Suppressor macrophage treated with lipopolysaccharide for 1 hour (primary cell): ENCODE measurements at places on chromosomes 6 and 20.
A peak's percentile ranks its signal among the peaks of the same experiment; 100 is the strongest.

DNA sequence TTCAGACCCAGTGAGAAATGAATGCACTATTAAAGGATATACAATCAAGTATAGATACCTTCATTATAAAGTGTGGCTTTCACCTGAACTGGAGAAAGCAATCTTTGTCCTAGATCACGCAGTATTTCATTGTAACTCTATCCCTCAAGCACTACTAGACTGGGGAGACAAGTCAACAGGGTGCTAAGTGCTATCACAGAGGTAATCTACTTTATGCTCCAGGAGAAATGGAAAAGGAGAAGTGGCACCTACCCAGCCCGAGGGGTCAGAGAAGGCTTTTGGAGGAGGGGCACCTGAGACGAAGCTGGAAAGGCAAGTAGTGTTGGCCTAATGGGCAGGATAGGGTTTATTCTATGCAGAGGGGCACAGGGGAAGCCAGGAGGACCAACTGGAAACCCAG is 17.1 kb downstream of the ZHX3 start:
- no peak for DNase-seq

- DNase-seq: peak; percentile 20
Observed at GRCh38 chr20:37903317-37904007, 535 bp downstream of the VSTM2L start.

DNA sequence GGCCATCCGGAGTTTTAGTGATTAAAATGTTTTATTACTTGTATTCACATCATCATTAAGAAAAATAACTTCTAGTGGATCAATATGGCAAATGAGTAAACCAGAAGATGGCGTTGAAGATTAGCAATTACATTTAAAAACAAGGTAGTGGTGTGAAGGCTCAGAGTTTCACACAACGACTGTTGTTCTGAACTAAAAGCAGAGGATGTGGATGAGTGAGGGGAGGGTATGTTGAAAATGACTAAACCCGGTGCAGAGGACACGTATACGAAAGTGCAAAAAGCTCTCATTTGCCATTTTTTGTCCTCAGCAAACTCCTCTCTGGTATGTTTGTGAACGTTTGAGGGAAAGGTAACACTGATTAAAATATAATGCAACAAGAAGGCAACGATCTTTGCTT is 1.9 kb upstream of the IRF4 start:
- no peak for DNase-seq

DNA sequence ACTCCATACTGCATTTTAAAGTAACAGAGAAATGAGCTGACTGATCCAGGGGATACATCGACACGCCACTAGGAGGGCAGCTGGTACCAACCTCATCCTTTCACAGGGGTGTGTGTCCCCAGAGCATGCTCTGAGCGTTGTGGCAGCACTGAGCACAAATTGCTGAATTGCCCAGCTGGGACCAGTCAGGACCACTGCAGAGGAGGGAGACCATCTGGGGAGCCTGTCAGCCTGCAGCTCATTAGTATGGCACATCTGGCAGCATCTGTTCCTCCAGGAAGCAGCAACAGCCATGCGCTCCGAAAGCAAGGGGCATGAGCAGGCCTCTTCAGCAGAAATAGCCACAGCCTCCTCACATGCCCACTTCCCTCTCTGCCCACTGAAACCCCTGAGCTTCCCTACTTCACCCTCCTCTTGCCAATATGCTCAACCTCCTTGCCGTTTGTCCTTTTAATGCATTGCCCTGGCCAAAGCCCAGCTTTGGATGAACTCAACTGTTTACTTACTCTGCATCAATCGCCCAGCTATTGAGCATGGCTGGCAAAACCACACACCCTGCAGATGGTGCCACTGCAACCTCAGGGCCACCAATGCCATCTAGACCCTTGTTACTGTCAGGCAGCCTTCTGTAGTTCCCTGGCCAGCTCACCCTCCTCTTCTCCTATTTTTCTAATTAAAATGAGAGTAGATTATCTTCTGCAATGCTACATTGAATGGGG is 77.6 kb upstream of the NEDD9 start:
- DNase-seq: peak; percentile 28

- DNase-seq: no peak
Observed at GRCh38 chr6:67165606-67166005, 1458.6 kb upstream of the EYS start.

DNA sequence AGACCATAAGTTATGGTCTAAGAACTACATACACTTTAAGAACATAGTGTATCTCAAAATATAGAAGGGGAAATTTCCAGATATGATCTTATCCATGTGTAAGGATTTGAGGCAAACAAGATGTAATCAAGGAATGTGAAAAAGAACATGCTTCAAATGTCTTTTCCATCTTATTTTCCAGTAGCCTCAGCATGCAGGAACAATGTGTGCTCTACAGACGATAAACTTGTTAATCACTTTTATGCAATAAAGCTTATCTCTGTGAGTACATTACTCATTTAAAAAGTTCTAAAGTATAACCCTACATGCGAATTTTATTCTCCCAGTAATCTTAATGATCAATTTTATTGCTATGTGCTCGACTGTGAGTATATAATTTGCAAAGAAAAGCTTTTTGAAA is 185.2 kb downstream of the ALDH8A1 start:
- no peak for DNase-seq

GRCh38 chr6:13140980-13141379 is 187.4 kb downstream of the TBC1D7 start:
- no peak for DNase-seq

- DNase-seq: peak; percentile 60
Observed at GRCh38 chr20:13858439-13858838, 73.6 kb downstream of the NDUFAF5 start.

GRCh38 chr6:29946223-29947076 is 4.1 kb downstream of the HLA-A start:
- DNase-seq: no peak

DNA sequence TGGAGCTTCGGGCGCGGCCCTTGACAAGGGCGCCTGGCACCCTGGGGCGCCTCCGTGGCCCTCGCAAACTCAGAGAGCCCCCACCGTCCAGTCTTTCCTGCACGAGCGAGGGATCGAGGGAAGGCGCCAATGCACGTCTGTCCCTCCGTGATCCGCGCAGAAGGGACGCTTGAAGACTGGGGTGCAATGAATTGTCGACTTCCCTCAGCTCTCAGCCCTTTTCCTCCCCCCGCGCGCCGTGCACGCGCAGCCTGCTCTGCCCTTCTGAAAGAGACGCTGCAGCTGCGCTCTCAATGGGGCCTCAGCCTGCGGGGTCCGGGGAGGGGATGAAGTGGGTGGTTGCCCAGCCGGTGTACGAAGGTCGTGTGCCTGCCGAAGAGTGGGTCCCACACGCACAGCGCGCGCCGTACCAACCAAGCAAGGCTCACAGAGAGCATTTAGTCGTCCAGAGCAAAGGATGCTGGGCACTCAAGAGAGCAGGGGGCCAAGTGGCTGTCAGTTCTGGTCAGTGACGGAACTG is 5.5 kb upstream of the SOX4 start:
- DNase-seq: peak; percentile 48

DNA sequence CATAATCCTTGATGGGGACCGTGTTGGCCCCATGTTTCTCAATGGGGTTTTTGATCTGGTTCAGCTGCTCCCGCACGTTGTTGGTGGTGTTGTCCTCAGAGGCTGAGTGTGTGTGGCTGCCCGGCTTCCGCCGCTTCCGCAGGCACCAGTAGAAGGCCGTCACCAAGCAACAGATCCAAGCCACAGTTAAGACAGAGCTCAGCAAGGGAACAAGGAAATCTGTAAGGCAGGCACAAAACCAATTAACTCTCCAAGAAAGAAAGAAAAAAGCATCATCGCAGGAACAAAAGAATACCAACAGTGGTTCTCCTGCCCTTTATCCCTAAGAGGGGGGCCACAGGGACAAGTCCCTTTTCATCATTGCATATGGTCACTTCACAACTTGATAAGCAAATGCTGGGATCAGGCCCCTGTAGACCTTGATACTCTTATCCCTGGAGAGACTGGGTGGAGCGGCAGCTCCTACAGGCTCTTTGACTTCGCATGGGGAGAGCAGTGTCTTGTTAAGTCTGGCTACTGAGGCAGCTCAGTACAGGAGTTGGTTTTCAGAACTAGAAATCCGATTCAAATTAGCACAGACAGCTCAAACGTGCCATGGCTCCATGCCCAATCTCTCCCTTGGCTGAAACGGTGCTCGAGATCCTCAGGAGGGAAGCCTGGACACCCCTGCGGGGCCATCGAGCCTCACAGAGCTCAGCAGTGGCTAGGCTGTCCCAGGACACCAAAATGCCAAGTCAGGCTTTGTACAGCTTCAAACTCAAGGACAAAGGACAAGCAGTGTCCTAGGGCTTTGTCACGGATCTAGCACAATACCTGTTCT is 33.9 kb downstream of the JAG1 start:
- DNase-seq: no peak

DNA sequence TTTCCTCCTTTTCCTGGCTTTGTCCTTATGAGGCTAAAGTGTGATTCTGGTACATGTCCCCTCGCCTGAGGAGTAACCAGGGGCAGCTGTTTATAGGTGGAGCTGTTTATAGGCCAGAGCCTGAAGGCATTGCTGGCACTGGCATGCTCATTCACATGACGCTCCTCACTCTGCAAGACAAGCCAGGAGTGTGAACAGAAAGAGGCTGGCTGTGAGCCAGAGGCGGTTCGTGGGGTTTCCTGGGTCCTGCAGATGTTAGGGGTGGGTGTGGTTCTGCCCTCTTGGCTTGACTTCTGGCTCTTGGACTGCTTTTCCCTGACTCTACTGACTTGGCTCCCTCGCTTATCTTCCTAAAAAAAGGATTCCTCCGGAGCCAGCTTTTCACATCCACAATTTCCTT is 12.8 kb upstream of the MDFI start:
- no peak for DNase-seq

- no peak for DNase-seq
Observed at GRCh38 chr6:105384004-105384403, 18.9 kb downstream of the PREP start.

DNA sequence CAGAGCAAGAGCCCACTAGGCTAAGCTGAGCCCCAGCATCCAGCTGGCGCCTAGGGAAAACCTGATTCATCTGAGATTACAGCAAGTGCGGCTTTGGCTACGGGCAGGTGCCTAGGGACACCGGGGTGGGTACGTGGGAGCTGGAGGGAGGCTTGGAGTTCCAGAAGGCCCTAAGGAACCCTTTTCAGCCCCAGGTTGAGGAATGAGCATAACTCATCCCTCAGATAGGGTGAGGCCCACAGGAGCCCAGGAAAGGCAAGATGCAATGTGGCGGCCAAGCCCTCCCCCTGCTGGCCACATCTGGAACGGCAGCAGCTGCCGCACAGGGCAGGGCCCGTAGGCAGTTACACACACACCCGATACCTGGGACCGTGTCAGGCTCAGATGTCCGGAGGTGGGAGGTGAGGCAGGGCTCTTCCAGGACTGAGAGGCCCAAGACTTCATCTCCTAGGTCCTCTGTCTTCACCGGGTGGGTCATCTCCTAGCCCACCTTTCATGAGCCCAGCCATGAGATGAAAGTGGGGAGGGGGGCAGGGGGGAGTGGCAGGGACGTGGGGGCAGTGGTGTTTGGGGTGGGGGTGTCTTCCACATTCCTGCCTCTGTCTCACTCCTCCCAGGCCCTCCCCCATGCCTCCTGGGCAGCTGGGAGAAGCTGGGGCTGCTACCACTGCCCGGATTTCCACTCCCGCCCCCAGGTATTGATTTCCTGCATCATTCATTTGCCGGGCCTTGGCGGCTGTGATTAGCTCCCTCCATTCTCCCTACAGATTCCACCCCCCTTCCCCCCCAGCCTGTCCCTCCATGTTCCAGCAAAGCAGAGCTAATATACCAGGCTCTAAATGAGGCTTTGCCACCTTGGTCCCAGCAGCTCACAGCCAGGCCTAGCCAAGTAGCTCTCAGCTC is 5.5 kb downstream of the MDGA1 start:
- peak; percentile 68 for DNase-seq

- peak; percentile 37 for DNase-seq
Observed at GRCh38 chr20:62482146-62482809, 6.5 kb upstream of the GATA5 start.

DNA sequence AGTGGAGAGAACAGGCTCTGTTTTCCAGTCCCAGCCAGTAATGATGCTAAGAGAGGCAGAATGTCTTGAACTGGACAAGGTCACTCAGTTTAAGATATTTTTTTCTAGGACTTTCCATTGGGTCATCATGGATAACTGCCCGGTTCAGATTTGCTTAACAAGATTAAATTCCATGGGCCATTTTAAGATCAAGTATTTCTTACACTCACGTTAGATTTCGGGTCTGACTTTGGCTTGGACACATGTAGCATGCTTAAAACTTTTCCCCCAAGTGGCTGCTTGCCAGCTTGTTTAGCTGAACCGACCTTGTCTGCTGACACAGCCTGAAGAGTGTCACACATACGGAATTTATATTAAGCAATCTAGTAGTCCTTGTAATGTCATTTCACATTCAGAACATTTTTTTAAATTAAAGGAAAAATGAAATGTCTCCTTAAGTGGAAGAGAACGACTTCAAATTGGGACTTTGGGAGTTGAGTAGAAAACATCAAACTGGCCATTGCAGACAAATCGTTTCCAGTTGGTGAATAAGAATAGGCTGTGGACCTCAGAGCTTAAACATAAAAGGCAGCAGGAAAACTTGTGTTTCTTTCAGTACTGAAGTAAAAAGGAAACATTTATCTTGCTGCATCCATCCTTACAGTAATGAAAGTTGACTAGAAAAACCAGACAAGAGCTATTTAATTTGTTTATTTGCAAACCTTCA is 29.0 kb downstream of the ARMC2 start:
- DNase-seq: peak; percentile 49

DNA sequence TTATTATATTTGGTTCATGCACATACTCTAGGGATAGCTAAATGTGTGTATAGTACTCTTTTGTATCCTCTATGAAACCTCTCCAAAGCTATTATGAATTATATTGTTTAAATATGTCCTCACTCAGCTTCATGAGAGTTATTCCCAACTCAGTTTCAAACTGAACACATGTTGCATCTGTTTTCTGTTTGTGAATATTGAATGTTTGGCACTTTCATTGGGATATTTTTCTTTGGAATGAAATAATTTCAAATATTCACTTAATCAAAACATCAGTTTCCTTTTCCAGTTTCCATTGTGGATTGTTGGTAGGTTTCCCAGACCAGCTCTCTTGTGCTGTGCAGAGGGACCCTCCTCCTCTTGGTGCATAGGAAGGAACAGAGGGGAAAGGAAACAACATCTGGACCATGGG is 46.6 kb downstream of the HDAC2 start:
- DNase-seq: no peak

- peak; percentile 29 for DNase-seq
Observed at GRCh38 chr6:11806561-11807317, 28.1 kb upstream of the ADTRP start.

GRCh38 chr20:3082955-3083952 is 1.3 kb downstream of the AVP start:
- DNase-seq: no peak

DNA sequence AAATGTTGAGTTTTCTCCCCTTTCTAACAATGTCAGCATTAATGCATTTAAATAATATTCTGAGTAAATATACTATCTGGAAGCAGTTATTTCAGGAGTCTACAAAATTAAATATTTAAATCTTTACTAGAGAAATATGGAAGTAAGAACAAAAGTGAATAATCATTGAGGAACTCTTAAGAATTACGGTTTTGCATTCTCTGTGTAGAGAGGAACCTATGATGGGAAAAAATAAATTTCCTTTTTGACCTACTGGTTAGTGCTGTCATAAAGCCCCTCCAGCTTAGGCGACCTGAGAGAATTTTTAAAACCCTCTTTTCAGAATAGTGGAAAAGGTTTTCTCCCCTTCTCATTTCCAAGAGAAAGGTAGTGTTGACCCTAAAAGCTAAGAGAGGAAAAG is 64.8 kb downstream of the ATXN1 start:
- DNase-seq: no peak

GRCh38 chr6:119879731-119880130 is 530.2 kb upstream of the MAN1A1 start:
- no peak for DNase-seq

GRCh38 chr6:11093376-11093625 is 333 bp upstream of the SMIM13 start:
- no peak for DNase-seq
